ENCODE measurements at places on chromosomes 5 and 9.

- H3K4me3 ChIP-seq, result no peak overlapping the region
- no peak for DNase-seq
- H3K27me3 ChIP-seq, result no peaks in the 10 kb centered on the region
- H3K4me1 ChIP-seq, result no peaks in the 10 kb centered on the region
- H3K27ac ChIP-seq, result no peak overlapping the region
- H3K36me3 ChIP-seq, result no peaks in the 10 kb centered on the region
Measured at GRCh38 chr9:73210886-73211666, 59.4 kb downstream of the ANXA1 start.

DNA sequence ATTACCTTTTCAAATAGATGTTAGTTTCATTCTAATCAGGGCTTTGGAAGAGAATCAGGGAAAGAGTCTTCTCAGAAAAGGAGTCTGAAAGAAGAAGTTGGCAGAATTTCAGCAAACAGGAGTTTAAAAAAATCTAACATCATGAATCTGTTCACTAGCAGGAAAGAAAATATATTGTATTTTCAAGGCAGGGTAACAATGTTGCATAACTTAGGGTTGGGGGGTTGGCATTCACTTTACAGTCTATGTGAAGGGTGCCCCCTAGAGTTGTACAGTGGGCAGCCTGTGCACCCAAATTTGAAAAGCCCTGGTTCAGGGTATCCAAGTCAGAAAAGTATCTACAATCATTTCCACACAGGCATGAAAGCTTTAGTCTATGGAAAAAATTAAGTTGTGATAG is 348.4 kb upstream of the SLC30A5 start:
- no peak overlapping the region for H3K4me3 ChIP-seq
- H3K27ac ChIP-seq, result no peak overlapping the region
- DNase-seq, result no peak
- no peaks in the 10 kb centered on the region for H3K36me3 ChIP-seq

- no peaks in the 10 kb centered on the region for H3K36me3 ChIP-seq
- no peaks in the 10 kb centered on the region for H3K4me1 ChIP-seq
- peak overlapping the region; percentile 19 for H3K4me3 ChIP-seq
- H3K27me3 ChIP-seq, result no peaks in the 10 kb centered on the region
Measured at GRCh38 chr9:16192403-16193017, 639.7 kb downstream of the CCDC171 start.

DNA sequence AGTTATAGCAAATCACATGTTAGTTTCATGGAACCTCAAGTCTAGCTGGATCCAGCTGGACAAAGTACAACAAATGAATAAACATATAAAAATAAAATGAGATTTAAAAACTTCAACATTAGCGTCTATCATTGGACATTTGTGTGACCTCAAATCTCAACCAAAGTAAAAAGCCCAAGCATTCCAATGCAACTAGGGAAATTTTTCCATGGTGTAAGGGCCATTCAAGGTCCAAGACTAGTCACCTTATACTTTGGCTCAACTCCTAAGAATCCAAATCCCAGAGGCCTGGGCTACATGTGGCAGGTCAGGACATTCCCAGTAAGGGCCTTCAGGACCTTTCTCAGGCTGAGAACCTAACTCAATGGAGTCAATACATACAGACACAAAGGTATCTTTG is 137.4 kb upstream of the DMAC1 start:
- no peak overlapping the region for H3K27ac ChIP-seq
- H3K36me3 ChIP-seq, result no peaks in the 10 kb centered on the region
- no peaks in the 10 kb centered on the region for H3K27me3 ChIP-seq
- no peak overlapping the region for H3K4me3 ChIP-seq

DNA sequence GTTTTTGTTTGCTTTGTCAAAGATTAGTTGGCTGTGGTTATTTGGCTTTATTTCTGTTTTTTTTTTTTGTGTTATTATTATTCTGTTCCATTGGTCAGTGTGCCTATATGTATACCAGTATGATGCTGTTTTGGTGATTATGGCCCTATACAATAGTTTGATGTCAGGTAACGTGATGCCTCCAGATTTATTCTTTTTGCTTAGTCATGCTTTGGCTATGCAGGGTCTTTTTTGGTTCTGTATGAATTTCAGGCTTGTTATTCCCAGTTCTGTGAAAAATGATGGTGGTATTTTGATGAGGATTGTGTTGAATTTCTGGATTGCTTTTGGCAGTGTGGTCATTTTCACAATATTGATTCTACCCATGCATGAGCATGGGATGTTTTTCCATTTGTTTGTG is 312.8 kb downstream of the TAF11L14 start:
- H3K27ac ChIP-seq, result no peak overlapping the region
- no peaks in the 10 kb centered on the region for H3K4me1 ChIP-seq
- no peak overlapping the region for H3K4me3 ChIP-seq
- no peak for DNase-seq
- no peaks in the 10 kb centered on the region for H3K27me3 ChIP-seq

DNA sequence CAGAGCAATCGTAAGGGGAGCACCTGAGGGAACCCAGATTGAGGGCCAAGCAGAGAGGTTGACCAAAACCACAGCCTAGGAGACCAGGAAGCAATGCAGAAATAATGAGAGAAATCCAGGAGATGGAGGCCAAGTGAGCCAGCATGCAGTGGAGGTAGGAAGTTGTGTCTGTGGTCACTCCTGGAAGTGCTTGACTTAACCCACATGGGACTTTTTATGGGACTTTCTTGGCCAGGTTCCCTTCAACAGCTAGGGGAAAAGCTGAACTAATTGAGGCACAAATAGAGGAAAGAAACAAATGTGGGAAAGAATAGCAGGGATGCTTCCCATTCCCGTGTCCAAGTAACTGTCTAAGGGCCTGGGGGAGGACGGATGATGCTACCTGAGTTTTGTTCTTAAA is 293.2 kb upstream of the CLINT1 start:
- no peaks in the 10 kb centered on the region for H3K36me3 ChIP-seq
- H3K4me3 ChIP-seq, result no peak overlapping the region
- H3K27me3 ChIP-seq, result no peaks in the 10 kb centered on the region

GRCh38 chr9:26077860-26078259 is 399.6 kb upstream of the TUSC1 start:
- no peak for DNase-seq
- H3K4me3 ChIP-seq, result no peak overlapping the region
- H3K27ac ChIP-seq, result no peak overlapping the region
- H3K4me1 ChIP-seq, result no peaks in the 10 kb centered on the region
- H3K27me3 ChIP-seq, result no peaks in the 10 kb centered on the region

GRCh38 chr5:3020426-3020825 is 268.9 kb upstream of the IRX2 start:
- no peak for DNase-seq
- no peak overlapping the region for H3K27ac ChIP-seq
- no peaks in the 10 kb centered on the region for H3K4me1 ChIP-seq

- no peak for DNase-seq
- H3K36me3 ChIP-seq, result no peaks in the 10 kb centered on the region
- no peak overlapping the region for H3K27ac ChIP-seq
- H3K4me1 ChIP-seq, result no peaks in the 10 kb centered on the region
- H3K27me3 ChIP-seq, result no peaks in the 10 kb centered on the region
Measured at GRCh38 chr9:9257999-9258498, 1354.8 kb downstream of the PTPRD start.

- H3K36me3 ChIP-seq, result no peaks in the 10 kb centered on the region
- H3K4me3 ChIP-seq, result no peak overlapping the region
- H3K27me3 ChIP-seq, result no peaks in the 10 kb centered on the region
- H3K27ac ChIP-seq, result peak overlapping the region; percentile 54
- H3K4me1 ChIP-seq, result no peaks in the 10 kb centered on the region
Measured at GRCh38 chr5:179258001-179258921, 87.0 kb downstream of the ADAMTS2 start.

DNA sequence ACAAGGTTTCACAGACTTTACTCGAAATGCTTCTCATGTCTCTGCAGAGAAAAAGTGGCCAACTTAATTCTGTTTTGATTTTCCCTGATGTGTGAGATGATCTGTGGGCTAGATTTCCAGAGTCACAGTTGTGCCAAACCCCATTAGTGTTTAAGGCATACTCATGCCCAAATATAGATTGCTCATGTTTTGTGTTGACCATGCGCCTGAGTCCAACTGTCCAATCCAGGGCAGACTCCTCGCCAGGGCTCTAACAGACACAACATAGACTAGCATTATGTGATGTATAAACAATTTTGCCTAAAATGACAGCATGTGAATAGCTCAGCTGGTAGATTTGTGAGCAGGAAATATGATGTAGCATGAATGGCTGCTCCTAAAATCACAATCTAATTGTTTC is 128.1 kb downstream of the PRDM6 start:
- no peaks in the 10 kb centered on the region for H3K4me1 ChIP-seq
- no peak overlapping the region for H3K4me3 ChIP-seq

DNA sequence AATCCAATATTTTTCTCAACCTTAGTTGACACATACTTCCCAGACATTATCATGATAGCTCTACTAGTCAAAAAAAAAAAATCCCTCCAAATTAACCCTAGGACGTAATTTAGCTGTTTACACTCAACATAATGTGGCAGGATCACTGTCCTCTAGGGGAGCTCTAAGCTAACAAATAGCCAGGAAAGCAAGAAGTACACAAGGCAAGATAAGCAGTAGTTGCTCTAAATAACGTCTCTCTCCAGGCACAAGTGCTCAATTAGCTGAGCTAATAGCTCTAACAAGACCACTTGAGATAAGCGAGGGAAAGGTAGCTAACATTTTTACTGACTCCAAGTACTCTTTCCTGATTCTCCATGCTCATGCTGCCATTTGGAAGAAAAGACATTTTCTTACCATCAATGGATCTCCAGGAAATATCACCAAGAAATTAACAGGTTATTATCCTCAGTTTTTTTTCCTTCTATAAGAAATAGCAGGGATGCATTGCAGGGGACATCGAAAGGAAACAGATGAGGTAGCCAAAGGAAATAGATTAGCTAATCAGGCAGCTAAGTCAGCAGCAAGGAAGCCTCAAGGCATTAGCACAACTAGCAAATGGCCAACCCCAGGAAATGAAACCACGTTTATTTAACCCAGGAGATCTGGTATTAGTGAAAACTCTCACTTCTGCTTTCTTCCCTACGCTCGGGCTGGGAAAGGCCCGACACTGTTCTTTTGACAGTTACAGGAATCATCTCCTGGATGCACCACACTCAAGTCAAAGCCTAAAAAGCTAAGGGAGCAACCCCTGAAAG is 614.1 kb downstream of the PTPRD start:
- DNase-seq, result no peak
- no peaks in the 10 kb centered on the region for H3K36me3 ChIP-seq
- no peaks in the 10 kb centered on the region for H3K27me3 ChIP-seq
- H3K4me3 ChIP-seq, result no peak overlapping the region
- H3K4me1 ChIP-seq, result no peaks in the 10 kb centered on the region

- no peak for DNase-seq
- H3K27ac ChIP-seq, result no peak overlapping the region
- no peak overlapping the region for H3K4me3 ChIP-seq
- peaks cover 5% of the 10 kb centered on the region for H3K36me3 ChIP-seq
Measured at GRCh38 chr9:124879226-124879625, 17.3 kb downstream of the ARPC5L start.

- H3K27me3 ChIP-seq, result no peaks in the 10 kb centered on the region
- no peak overlapping the region for H3K27ac ChIP-seq
- no peak overlapping the region for H3K4me3 ChIP-seq
- no peak for DNase-seq
- no peaks in the 10 kb centered on the region for H3K4me1 ChIP-seq
Measured at GRCh38 chr5:91018712-91019371, 364.3 kb downstream of the ARRDC3 start.

GRCh38 chr5:73300337-73301207 is 127.6 kb downstream of the TMEM174 start:
- H3K4me3 ChIP-seq, result no peak overlapping the region
- DNase-seq, result no peak
- peaks cover 87% of the 10 kb centered on the region for H3K27me3 ChIP-seq
- H3K27ac ChIP-seq, result no peak overlapping the region
